ENCODE measurements at places on chromosomes 2 and 18. TPM values are rescaled to one million over a fixed set of nuclear protein-coding genes. Genes with fewer than 3 reads are reported as not detected.

- no peak for DNase-seq
Measured at GRCh38 chr2:149438330-149438960, 108.1 kb downstream of the LYPD6 start.

DNA sequence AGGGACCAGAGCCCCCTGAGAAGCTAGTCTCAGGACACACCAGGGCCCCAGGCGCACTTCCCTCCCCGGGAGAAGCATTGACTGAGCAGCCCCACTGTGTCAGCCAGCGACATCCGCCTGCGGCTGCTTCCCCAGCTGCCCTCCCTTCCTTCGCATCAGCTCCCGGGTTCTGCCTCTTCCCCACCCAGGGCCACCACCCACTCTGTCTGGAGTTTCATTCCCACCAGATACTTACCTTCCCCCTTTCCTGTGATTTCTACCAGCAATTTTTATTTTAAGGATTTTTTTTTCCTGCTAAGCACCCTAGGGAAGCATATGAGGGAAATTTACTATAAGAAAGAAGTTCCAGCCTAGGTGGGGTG, 99.2 kb downstream of the SMAD7 start:
- peak; percentile 80 for DNase-seq

DNA sequence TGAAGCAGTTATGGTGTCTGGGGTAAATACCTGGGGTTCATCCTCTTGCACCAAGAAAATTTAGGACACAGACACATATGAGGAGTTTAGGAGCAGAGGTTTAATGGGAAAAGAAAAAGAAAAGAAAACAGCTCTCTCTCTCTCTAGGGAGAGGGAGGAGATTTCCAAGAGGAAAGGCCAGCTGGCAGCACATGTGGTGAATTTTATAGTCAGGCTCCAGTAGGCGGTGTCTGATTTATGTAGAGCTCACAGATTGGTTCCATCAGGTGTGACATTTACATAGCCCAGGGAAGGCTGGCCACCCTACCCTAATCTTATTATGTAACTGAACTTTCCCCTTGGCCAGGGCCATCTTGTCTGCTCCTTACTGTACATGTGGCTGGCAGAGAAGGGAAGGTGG, 297.5 kb upstream of the RGPD4 start:
- peak; percentile 69 for DNase-seq

GRCh38 chr2:29423061-29423666, 307.9 kb downstream of the CLIP4 start:
- no peak for DNase-seq

- no peak for DNase-seq
Measured at GRCh38 chr18:23827681-23828080, 138.4 kb downstream of the LAMA3 start.

DNA sequence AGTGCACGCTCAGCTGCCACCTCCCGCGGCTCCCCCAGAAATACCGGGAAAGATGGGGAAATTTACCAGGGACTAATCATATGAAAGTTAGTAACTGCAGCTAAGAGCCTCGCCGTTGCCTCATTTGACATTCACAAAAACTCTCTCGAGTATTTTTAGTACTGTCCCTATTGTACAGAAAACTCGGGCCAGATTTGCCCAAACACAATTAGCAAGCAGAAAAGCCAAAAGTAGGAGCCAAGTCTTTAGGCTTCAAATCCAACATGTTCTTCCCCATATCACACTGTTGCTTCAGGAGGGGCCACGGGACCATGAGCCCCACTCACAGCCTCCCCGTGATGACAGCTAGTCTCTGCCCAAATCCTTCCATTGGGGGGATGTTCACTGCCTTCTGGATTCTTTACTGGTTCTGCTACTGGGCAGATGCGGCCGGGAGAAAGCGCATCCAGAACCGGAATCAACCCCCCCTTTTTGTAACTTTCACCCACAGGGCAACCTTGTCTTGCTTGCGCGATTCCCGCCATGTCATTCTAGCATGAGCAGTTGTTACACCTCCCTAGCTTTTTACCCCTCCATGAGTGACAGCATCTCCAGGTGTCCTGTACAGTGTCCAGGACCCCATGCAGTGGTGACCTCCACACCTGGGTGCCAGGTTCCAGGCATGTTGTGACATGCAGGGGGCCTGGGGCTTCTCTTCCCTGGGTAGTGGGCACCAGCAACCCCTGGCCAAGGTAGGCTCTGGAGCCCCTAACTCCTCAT, 35.2 kb downstream of the CENPO start:
- no peak for DNase-seq

- DNase-seq = no peak
Measured at GRCh38 chr18:13799396-13799795, 24.6 kb upstream of the MC5R start.

- DNase-seq = no peak
Measured at GRCh38 chr18:2256577-2256976, 314.7 kb downstream of the METTL4 start.

MRPL30 gene
- 34.2 TPM for total RNA-seq

TUBA3E gene
- total RNA-seq = not detected

GRB14 gene
- total RNA-seq = 4.8 TPM

CFAP221 gene
- 42.4 TPM for total RNA-seq

REG3A gene
- total RNA-seq = not detected

NT5DC4 gene
- total RNA-seq = 0.09 TPM
